ENCODE measurements at places on chromosomes 3 and 15.

- DNase-seq, result no peak
These were observed 186.3 kb upstream of the GPR149 start for GRCh38 chr3:154616298-154616697.

DNA sequence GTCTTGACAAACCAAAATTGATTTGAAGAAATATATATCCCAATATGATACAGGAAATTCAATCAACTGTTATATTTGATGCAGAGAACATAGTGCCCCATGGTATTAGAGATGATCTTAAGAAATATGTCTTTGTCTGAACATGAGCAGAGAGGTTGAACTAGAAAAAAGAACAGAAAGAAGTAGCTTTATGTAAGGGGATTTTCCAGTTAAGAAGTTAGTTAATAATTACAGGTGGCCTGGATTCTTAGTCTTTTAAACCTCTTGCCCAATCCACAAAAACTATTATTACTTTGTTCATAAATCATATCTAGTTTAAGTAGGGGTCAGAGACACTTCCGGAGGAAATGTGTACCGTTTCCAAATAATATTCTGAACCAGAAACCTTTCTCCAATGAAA, 1186.7 kb upstream of the EPHA6 start:
- no peak for DNase-seq

GRCh38 chr3:24141548-24141947, 196.5 kb downstream of the NR1D2 start:
- no peak for DNase-seq

DNA sequence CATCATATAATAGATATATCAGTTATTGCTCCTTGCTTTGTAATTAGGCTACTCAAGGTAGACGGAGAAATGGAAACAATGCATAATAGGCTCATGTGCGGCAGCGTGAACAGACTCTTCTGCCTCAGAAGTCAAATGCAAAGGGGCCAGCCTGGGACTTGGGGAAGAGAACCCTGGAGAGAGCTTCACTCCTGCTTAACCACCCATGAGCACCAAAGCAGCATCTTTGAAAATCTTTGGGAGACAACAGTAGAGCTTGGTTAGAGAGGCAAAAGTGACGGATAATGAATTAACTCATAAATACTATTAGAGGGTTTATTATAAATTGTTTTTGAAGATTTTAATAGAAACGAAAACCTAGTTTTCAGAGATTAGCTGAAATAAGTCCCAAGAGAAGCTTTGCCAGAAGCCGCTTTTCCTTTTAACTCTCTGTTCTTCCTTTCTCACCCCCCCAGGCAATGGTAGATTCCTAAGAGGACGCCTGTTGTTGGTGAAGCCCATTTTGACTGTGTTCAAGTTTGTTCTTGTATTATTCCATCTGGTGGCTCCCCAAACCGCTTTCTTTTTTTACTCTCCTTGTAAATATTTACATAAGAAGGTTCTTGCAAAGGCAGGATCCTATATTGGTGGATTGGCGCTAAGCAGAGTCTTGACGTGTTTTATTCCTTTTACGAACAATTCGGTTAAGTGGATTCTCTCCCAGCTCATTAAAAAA, 196.0 kb upstream of the TPRG1 start:
- no peak for DNase-seq

GRCh38 chr15:68031404-68031803, 22.7 kb upstream of the PIAS1 start:
- no peak for DNase-seq

- no peak for DNase-seq
These were observed 64.1 kb upstream of the IMPG2 start for GRCh38 chr3:101384426-101384825.

DNA sequence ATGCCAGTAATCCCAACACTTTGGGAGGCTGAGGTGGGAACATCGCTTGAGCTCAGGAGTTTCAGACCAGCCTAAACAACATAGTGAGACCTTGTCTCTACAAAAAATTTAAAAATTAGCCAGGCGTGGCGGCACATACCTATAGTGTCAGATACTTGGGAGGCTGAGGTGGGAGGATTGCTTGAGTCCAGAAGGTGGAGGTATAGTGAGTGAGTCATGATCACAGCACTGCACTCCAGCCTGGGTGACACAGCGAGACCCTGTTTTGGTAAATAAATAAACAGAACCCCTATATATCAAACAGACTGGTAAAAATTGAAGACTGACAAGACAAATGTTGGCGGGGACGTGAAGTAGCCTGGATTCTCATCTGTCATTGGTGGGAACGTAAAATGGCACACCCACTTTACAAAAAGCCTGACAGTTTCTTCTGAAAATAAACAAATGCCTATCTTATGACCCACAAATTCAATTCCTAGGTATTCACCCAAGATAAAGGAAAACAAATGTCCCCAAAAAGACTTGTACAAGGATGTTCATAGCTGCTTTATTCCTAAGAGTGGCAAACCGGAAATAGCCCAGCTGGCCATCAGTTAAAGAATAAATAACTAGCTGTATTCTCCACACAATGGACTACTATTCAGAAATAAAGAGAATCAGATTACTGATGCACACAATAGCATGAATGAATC, 47.0 kb upstream of the GK5 start:
- no peak for DNase-seq

- DNase-seq, result no peak
These were observed 51.0 kb upstream of the EIF1B start for GRCh38 chr3:40258555-40258954.

DNA sequence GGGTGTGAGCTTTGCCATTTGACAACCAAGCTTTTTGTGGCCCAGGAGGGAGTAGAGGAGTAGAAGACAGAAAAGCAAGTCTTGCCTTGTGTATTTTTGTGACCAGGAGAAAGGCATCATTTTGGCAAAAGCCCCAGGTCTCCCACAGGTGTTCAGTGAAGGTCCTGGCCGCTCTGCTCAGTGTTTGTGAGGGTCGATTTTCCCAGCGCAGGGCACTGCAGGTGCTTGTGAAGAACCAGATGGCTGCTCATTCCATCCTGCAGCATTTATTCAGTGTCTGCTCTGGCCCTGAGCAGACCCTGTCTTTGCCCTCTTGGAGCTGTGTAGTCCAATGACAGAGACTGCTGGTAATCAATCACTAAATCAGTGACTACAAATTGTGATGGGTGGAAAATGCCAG, 19.5 kb downstream of the TRAK1 start:
- no peak for DNase-seq

DNA sequence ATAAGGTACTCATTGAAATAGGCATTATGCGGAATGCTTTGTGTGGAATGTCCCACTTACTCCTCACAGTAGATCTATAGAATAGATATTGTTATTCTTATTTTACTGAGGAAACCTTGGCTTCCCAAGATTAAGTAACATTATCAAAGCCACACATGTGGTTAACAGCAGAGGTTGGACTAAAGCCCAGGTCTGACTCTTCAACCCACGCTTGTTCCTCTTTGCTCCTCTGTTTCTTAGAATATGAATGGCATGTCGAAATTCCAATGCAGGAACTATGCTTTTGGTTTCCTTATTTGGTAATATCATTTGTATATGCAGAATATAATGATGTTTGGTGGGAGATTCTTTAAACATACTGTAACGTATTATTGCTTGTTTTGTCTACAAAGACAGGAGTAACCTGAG, 818.8 kb upstream of the LMCD1 start:
- DNase-seq, result no peak

GRCh38 chr3:195080571-195081151, 190.3 kb downstream of the XXYLT1 start:
- DNase-seq, result no peak

DNA sequence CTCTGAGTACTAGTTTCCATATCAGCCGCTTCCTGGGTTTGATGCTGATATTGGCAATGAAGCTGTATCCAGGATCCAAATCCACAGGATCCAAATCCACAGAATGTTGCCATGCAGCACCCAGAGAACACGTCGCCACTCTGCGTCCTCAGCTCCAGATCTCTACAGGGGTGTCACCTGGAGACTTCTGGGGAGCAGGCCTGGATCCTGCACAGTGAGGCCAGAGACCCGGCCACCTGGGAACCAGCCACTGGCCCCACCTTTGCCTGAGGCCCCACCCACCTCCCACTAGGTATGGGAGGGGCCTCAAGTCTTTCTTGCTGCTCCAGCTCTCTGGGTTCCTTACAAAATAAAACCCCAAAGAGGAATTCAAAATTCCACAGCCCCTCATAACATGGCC, 123.9 kb downstream of the LRRK1 start:
- DNase-seq, result peak; percentile 33

GRCh38 chr15:40329804-40330203, 6.3 kb downstream of the INAFM2 start:
- no peak for DNase-seq

GRCh38 chr15:67199881-67200763, 54.3 kb downstream of the AAGAB start:
- DNase-seq, result no peak

GRCh38 chr3:181879926-181880325, 168.2 kb downstream of the SOX2 start:
- no peak for DNase-seq

DNA sequence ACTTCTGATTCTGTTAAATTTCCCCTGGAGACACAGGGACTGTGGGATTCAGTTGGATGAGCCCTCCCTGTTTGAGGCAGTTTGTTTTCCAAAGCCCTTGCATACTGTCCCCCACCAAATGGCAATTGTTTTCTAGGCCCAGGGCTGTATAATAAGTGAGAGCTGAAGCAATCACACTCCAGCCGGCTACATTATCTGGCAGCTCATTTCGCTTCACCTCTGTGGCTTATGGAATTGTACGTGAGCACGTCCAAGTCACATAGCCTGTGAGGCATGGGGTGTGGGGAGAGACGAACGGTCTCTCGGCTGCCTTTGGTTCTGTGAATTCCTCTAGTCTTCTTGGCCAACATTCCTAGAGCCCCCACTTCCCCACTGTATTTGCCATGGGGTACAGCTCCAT, 10.7 kb downstream of the RBP2 start:
- DNase-seq, result no peak

DNA sequence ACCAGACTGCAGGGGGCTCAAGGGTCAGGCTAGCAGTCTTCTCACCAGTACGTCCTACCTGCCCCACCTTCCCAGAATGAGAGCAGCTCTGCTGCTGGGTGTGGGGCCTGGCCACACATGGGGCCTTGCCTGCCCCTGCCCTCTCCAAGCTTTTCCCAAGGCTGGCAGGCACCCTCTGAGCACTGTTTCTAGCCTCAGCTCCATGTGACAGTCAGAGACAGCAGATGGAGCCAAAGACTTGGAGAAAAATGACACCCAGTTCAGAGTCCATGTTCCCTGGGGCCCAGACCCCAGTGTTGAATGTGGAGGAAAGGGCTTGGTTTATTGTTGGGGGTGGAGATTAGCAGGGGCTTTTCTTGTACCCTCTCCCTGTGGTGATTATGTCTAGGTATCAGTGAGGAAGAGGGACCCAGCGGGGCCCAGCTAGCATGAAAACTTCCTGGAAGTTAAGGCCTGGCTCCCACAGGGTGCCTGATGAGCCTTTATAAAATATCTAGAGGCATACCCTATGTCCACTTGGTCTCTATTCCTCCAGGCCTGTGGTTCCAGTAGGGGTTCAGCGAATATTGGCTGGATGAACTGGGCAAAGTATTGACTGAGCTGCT, 153.8 kb downstream of the EEFSEC start:
- DNase-seq, result peak; percentile 48

DNA sequence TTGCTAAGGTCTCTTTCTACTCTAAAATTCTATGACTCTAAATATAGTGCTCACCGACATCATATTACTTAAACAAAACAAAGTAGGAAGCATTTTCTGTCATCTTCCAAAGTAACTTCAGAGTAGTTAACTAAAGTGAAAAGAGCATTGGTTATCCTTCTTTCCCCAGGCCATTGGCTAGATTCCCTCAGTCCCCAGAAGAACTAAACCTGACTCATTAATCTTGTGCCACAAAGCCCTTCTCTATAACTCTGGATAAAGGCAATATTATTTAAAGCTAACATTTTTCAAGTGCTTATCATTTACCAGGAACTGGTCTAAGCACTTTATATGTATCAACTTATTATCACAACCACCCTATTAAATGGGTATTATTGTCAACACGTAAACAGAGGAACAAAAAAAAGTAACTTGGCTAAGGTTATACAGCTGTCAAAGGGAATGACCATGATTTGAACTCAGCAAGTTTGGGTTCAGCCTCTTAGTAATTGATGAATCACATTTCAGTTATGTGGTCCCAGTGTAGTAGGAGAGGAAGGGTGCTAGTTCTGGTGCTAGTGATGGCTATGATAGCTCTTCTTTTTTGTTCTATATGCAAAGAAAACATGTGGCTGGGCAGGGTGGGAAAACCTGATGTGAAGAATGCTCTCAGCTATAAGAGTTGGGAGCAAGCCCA, 304.9 kb downstream of the FGF12 start:
- no peak for DNase-seq

DNA sequence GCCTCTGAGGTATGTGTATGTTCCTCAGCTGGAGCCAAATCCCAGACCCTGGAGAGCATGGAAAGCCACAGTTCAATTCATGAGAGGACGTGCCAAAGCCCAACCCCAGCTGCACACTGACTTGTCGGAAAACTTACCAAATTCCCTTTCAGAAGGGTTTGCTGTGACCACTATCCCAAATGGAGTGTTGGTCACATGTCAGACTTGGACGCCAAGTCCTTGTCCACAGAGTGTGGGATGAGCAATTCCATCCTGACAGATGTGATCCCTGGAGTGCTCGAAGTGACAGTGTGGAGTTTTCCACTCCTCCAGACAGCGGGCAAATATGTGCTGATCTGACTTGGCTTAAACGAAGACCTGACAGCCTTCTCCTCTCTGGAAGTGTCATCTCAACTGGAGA, 71.2 kb downstream of the RORA start:
- DNase-seq, result peak; percentile 84

DNA sequence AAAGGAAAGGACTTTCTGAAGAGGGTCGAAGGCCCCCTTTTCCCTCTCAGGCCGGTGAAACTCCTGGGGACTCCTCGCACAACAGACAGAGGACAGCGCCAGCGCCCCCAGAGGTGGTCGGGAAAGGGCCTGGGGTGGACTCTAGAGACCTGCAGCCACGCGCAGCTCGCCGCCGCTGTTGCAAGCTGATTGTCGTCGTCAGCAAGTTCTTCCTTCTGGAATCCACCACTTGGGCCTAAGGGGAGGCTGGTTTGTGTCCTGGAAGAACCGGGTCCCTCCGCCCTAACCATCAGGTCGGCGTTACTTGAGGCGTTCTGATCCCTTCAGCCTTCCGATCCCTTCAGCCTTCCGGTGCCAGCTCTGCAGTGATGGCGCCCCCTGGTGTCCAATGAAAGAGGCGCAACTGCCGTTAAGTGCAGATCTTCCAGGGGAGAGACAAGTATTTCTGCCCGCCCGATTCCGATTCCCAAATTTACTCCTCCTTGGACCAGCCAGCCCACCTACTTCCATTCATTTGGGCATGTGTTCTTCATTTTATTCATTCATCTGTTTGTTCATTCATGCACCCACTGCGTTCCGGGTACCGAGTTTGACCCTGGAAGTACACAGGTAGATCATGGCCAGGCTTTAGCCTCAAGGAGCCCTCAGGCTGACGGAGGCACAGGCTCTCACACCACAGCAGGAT, 77.2 kb upstream of the SLC6A11 start:
- DNase-seq, result peak; percentile 79

DNA sequence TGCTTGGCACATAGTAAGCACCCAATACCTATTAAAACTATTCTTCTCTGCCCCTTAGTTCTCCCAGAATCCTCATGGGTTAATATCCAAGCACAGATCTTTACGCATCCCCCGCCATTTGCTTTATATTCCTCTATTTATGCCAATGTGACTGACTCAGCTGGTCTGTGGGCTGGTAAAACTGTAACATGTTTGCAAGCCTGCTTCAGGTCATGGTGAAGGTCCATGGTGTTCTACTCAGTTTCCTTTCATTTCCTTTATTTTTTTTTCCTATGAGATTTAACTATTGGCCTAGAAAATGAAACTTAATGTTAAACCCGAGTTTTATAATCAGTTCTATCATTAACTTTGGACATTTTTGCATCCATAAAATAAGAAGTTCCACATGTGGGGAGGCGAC, 47.0 kb downstream of the FRMD4B start:
- no peak for DNase-seq

- DNase-seq, result no peak
These were observed 10.3 kb upstream of the EIF5A2 start for GRCh38 chr3:170918715-170919114.
